ENCODE measurements at places on chromosomes 12 and 14.

DNA sequence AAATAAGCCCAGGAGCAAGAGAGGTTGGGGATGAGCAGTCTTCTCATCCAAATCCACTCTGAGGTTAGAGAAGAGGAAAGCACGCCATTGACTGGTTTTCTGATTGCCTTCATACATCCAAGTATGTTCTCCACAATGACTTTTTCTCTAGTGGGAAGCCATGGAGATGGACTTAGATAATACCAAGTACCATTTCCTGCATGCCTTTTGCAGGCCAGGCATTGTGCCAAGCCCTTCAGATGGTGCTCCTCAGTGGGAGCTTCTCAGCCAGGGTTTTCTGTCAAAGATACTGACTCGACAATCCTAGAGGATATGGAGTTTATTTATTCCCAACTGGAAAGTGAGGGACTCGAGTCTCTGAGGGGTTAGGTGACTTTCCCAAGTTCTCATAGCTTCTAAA is 218.0 kb downstream of the ZFP36L1 start:
- peak; percentile 69 for DNase-seq

- DNase-seq = no peak
Measured at GRCh38 chr14:52922059-52922458, 28.8 kb downstream of the FERMT2 start.

- peak; percentile 31 for DNase-seq
Measured at GRCh38 chr14:35470755-35471154, 63.2 kb upstream of the INSM2 start.

- peak; percentile 82 for DNase-seq
Measured at GRCh38 chr12:47990351-47991105, 13.7 kb downstream of the COL2A1 start.

GRCh38 chr12:69655616-69656340 is 43.3 kb downstream of the BEST3 start:
- DNase-seq = peak; percentile 63

DNA sequence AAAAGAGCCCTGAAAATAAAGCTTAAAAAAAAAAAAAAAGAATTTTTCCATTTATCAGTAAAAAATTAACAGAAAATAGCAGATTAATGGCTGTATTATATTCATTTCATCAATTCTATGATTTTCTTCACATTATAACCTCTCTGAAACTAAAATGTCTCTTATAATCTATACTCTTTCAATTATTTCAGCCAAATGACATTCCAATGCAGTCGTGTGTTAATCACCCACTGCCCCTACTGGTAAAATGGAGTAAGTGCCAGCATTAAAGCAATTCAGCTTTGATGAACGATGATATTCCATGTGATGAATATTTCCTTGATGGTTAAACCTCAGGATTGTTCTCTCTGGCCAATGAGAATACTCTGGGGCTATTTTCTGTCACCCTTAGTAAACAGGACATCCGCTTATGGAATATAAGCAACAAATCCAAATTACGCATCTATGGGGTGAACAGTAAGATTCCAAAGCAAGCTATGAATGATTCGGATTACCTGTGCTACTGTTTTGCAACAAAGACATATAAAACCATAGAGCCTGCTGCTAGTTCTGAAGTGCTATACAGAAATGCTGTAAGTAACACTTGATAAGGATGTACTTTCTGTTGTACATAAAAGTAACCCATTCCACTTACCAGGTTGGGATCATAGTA is 20.3 kb upstream of the SYCP3 start:
- peak; percentile 41 for DNase-seq

DNA sequence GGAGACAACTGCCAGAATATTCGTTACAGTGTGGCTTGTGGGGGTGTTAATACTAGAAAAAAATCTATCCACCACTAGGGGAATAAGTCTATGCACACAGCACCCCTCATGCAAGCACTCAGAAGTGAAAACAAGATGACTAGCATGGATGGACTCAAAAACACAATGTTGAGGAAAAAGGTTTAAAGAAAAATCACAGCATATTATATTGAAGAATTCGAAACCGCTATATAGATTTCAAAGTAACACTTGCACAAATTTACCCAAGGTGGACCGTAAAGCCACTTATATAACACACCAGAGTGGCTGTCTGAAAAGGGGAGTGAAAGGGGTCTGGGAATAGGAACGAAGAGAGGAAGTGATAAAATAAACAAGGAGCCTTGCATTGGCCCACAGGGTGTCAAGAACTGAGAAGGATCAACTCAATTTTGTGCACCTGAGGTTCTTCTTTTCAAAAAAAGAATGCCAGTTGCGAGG is 544 bp downstream of the ABCD4 start:
- DNase-seq = no peak

DNA sequence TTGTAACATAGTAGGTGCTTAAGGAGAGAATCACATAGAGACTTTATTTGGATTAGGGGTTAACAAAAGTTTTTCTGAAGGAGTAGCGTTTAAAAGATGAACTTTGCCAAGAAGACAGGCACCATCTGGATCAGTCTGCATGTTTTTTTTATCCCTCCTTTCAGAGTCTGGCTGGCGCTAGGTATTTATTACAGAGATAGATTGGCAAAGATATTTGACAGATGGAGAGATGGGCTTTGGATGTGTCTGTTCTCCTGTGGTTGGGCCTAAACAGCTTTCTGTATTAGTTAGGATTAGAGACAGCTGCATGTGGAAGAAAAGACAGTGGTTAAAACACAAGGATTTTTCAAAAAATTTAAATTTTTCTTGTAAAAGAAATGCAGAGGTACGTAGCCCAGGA is 133.9 kb downstream of the C12orf75 start:
- no peak for DNase-seq

DNA sequence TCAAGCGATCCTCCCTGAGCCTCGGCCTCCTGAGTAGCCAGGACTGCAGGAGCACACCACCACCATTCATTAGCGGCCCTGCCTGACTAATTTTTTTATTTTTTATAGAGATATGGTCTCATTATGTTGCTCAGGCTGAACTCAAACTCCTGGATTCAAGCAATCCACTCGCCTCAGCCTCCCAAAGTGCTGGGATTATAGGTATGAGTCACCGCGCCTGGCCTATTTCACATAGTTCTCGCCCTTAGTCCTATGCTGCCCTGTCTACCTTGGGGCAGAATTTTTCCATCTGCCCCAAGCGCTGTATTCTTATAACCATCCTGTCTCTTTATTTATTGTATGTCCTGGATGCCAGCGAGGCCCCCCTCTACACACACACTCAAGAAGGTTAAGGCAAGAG is 50.9 kb upstream of the BCL2L14 start:
- no peak for DNase-seq

- no peak for DNase-seq
Measured at GRCh38 chr14:78081245-78081644, 88.9 kb upstream of the NRXN3 start.

GRCh38 chr12:6171409-6172015 is 28.7 kb upstream of the CD9 start:
- no peak for DNase-seq

DNA sequence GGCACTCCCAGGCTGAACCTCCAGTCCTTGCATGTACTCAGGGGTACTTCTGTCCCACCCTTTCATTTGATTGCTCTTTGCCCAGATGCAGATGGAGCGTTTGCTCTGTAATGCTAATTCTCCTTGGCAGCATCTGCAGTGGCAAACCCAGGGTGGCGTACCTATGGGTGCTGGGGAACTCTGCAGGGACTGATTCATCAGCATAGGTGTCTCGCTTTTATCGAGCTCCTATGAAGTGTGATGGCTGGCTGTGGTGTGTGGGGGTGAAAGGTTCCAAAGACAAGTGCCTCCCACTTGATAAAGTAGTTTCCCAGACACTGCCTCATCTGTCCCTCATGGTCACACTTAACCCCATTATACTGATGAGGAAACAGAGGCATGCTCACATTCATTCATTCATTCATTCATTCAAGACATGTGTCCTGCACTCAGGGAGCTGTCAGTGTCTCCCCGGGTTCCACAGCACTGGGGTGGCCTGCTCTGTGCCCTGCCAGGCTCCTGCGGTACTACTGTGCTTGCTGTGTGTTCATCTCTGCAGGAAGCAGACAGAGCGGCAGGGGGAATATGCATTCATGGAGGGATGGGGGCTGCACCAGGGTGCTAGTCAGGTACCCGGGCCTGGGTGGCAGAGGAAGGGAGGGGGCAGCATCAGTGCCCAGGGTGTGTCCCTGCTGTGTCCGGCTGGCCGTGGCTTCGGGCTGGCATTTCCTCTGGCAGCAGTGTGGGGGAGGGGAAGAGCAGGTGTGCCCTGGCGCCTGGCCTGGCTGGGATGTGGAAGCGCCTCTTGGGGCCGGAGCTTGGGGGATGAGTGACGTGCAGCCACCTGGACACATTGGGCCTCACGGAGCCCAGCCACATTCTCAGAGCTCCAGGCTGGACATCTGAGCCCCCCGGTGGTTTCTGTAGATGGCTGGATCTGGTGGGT is 110.9 kb downstream of the TSPAN9 start:
- DNase-seq = no peak

- no peak for DNase-seq
Measured at GRCh38 chr12:16833376-16834015, 227.5 kb upstream of the LMO3 start.

DNA sequence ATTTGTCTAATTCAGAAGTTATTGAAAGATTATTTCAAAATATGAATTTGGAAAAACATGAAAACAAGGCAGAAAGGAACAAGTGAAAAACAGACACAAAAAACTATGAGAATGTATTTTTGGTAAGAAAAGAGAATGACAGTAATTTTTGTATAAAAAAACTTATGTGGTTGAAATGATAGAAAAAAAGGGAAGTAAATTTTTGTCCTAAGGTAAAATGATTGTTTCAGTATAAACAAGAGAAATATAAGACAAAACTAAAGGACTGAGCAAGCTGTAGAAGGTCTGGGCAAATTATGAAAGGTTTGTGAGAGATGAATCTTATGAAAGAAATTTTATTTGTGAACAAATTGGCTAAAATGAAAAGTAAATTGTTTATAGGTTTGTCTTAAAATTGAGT is 44.6 kb downstream of the CEP83 start:
- no peak for DNase-seq

GRCh38 chr14:95220663-95221231 is 63.4 kb upstream of the DICER1 start:
- peak; percentile 64 for DNase-seq

DNA sequence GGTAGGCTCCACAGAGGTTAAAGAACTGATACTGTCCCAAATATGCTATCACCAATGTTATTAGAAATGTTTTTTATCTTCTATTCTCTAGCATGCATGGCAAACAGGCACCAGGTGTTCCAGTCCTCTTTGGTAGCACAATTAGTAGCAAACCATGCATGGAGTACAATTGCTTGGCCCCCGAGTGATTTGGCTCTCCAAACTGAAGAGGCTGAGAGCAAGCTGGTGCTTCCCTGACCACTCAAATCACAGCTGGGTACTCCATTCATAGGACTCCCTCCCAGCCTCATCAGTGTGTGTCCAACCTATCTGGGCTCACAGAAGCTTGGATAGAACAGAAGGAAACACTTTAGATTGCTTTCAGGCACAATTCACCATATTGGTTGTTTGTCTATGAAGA is 93.4 kb downstream of the DIO2 start:
- no peak for DNase-seq

DNA sequence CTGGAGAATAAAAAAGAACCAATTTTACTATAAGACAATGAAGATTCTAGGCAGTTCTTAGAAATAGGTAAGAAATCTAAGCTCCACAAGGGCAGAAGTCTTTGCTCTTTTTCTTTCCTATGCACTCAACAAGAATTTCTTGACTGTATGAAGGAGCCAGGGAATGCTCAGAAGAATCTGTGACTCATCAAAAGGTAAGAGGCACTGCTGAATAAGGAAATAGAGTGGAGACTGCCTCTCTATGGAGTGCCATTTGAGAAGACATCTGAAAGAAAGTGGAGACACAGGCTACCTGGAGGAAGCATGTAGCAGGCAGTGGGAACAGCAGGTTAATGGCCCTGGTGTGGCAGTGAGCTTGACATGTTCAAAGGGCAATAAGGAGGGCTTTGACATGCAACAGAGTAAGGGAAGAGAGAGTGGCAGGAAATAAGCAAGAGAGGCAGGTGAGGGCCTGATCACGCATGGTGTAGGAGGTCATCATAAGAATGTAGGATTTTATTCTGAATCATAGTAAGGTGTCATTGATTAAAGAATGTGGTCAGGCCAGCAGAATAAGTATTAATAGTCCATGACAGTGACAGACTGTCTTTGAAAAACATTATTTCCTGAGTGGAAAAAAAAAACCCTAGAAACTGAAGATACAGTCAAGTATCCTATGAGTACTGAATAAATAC is 446.7 kb upstream of the GARIN6 start:
- DNase-seq = no peak

- DNase-seq = no peak
Measured at GRCh38 chr12:64590183-64590582, 20.1 kb upstream of the RASSF3 start.

DNA sequence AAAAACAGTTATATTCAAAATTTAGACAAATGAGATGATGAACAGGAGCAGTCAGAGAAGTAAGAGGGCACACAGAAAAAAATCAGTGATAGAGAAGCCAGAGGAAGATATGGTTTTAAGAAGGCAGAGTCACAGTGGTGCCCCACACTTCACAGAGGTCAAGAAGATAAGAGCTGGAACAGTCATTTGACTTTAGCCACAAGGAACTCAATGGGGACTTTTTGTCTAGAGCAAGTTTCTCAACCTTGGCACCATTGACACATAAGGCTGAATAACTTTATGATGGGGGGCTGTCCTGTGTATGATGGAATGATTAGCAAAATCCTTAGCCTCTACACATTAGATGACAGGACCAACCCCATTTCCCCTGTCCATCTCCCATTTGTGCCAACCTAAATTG is 172.8 kb upstream of the PLEKHG7 start:
- no peak for DNase-seq

DNA sequence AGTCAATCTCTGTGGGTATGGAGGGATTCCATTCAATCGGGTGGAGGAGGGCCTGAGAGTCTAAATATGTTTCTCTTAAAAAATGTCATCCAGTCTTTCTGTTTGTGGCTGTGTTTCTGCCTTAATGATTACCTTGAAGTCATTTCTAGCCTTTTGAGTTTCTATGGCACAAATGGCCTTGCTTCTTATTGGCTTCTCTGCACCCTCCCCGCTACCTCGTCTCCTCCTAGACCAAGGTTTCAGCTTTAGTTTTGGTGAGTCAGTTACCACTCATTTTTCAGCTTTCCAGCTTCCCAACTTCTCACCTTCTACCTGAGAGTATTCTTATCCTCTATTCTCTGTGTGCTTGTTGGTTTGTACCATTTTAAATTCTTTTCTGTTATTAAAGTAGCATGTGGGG is 159.2 kb downstream of the SYNE2 start:
- no peak for DNase-seq

DNA sequence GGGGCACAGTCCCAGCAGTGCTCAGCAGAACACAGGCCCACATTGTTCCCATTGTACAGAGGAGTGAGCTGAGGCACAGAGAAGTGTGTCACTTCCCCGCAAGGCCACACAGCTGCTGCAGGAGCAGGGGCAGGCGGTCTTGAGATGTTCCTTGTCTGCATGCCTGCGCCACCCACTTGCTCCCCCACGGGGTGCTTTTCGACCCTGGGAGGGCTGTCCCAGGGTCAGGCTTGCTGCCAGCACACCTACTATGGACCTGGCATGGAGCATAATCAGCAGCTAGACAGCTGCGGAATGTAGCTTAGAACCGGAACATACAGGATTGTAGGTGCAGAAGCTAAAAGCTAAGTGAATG is 7.8 kb upstream of the EP400 start:
- no peak for DNase-seq
